ENCODE measurements at places on chromosomes 5 and 9. TPM values are rescaled to one million over a fixed set of nuclear protein-coding genes. Genes with fewer than 3 reads are reported as not detected.

DNA sequence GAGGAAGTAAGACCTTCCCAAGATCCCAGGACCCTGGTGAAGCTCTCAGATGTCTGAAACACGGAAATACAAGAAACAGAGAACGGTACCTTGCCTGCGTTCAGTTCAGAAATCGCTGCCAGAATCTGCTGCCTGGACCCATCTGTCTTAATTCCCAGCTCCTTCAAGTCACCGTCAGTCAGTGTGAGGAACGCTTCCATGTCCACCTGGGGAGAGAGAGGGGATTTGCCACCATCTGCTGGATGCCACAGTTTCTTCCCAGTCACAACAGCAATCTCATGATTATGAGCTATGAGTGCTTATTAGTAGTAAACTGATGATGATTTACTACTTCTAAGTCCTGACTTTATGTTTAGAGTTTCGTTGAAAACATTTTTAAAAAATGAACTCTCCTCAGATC, 36.7 kb upstream of the GABBR2 start:
- no peak for DNase-seq

DNA sequence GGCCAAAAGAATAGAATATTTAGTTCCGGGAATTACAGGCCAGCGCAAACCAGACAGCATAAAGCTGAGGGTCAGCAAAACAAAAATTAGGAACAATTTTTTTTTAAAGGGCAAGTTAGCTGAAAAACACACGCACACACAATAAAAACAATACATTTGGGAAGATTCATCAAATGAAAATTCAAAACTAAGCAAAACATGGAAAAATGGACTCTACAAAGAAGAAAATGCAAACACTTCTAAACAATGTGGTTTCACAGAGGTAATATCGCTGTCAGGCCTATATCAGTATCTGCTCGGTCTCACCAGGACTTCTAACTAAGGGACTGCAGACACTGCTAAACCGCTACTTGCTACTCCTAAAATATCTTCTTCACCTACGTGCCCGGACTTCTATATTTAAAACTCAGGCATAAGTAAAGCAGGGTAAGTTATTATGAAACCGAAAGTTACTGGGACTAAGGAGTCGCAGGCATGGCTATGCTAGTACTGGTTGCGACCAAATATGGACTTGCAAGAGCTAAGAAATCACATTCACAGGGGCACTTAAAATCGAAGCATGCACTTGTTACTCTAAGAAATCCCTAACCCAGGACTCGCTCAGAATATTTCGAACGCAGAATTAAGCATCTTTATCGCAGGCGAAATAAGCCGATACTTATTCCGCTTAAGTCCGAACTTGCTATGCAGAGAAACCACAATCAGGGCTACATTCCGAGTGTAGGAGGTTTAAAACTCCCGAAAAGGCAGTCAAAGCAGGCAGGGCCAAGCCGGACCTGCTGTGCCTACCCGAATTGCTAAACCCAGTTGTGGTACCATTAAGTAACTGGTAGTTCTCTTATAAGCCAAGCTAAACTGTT, 2.3 kb downstream of the ANXA2R start:
- DNase-seq = no peak

DNA sequence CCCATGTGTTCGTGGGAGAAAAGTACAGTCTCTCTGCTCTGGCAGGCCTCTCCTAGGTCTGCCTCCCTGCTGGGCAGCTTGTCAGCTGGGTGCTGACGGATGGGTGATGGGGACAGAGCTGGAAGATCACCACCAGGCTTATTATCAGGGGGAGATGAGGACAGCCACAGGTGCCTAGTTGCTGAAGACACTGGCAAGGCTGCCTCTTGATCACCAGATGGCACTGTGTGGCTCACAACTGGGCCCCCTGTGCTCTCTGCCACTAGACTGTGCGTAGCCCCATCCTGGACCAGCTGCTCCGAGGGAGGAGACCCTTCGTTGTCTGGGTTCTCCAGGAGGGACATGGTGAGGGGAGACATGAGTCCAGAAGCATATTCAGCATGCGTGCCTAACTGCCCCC, 73.0 kb downstream of the KIF24 start:
- DNase-seq = no peak

- no peak for DNase-seq
Measured at GRCh38 chr9:113790093-113790492, 86.0 kb upstream of the ZNF618 start.

SV2C gene
- 0.20 TPM for total RNA-seq
